ENCODE measurements at places on chromosomes 16 and 17.

DNA sequence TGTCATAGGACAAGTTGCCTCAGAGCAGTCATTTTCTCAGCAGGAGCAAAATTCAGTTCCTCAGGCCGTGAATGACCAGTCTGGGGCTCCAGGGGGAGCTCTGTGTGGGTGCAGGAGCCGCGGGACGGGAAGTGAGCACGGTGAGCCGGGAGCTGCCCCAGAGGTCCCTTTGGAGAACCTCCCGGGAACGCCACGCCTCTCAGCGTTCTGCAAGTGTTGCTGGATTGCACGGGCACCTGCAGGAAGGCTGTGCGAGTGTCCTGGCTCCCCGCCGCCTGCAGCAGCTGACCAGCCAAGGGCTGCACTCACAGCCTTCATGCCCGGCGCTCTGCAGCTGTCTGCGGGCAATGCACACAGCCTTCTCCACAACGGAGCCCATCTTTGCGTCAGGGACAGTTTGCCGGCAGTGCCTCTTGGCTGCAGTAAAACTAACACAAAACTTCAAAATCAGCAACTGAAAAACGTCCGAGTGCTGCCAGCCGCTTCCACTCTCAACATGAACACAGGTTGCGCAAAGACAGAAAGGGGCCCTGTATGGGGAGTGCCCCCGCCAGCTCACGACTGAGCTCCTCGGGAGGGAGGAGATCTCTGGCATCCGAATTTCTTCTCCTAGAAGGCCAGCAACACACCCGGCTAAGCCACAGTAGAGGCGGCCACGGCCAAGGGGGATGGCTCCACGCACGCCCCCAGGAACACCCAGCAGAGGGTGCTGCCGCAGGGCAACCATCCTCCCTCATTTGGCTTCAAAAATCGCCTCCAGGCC is 16.0 kb downstream of the NDUFAF8 start:
- no peak for DNase-seq

GRCh38 chr17:31256936-31257335 is 40.1 kb downstream of the OMG start:
- no peak for DNase-seq

DNA sequence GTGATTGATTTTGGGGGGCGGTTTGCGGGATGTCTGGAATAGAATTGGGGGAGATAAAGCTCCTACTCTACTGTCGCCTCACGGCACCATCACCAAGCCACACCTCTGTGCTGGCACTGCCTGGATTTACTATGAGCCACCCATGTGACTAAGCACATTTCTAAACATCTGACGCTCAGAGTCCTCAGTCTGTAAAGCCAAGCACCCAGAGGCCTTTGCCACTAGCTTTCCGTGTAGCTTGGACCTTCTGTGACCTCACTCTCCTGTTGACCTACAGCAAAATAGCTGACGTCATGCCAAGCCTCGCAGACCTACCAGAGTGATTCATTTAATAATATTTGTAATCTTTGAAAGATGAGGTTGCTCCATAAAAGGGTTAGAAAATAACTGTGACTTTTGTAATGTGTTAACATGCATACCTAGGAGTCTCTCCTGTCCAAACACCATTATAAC is 38.5 kb upstream of the MYOCD start:
- no peak for DNase-seq

DNA sequence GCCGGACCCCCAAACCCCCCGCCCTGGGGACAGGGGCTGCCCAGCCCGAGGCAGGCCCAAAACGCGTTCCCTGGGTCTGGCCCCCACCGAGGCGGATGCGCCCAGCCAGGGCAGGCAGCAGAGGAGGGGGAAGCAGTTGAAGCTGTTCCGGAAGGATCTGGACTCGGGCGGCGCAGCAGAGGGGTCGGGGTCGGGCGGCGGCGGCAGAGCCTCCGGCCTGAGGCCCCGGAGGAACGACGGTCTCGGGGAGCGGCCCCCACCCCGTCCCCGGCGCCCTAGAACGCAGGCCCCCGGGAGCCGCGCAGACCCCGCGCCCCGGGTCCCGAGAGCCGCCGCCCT is 22.9 kb upstream of the ZFPM1 start:
- no peak for DNase-seq

GRCh38 chr16:54031107-54031760 is 255.4 kb downstream of the IRX3 start:
- no peak for DNase-seq

DNA sequence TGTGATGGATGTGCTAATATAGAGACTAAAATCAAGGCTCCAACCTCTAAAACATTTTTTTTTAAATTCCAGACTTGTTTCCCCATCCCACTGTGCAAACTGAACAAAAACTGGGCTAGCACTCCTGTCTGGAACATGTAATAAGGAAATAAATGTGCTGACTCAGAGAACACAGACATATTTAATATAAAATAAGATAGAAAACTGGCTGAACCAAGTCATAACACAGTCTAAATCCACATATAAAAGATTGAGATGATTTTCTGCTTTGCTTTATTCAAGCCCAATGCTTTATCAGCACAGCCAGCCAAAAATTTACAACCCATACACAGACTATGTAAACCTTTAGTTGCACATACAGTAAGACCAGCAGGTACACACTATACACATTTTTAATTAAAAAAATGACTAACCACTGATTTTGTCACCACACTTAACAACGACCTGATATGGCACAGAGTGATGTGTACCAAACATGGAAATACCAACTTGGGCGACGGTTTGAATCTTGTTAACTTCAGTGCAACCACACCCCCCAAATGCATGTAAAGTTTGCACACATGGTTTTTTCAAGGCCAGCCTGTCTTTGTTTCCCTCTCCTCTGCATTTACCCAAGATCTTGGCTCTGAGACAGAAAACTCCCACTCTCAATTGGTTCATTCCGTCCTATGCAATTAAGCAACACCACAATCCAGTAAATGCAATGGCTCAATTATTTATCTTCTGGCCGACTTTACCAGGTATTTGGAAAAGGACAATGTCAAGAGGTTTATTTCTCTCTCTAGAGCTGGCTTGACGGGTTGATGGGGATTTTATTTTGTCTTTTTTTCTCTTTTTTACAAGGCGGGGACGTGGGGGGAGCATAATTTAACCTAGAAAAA is 1.2 kb downstream of the STAT3 start:
- no peak for DNase-seq

GRCh38 chr16:20897253-20897897 is 2.8 kb downstream of the DCUN1D3 start:
- no peak for DNase-seq

DNA sequence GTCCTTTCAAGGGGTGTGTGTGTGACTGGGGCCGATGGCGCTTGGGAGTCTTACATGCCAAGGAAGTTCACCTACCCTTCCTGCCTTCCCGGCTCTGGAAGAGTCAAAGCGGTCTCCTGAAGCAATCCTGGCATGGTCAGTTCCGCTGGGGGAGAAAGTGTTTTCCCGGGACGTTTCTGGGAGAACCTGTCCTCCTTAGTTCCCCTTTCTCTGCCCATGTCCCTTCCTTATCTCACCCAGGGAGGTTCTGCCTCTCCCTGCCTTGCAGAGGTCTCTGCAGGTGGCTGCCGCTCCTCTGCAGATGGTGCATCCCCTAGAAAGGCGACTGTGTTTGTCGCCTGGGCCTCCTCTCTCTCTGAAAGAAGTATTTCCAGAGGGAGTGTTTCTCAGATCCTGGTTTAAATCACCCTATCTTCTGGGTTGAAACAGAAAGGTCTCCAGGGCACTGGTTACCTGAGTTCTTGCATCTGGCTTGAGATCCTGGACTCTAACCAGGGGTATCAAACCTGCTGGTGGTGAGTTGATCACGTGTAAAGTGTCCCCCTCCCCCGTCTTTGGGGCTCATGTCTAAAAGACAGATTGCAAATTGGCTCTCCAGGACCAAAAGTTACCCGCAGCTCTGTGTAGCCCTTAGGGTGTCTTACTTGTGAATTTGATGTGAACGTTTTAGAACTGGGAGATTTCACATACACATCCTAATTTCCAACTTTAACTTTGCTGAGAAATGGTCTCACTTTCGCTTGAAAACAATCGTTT is 1.9 kb downstream of the PRKCB start:
- DNase-seq: no peak

GRCh38 chr16:4388271-4389021 is 16.8 kb downstream of the VASN start:
- DNase-seq: no peak

DNA sequence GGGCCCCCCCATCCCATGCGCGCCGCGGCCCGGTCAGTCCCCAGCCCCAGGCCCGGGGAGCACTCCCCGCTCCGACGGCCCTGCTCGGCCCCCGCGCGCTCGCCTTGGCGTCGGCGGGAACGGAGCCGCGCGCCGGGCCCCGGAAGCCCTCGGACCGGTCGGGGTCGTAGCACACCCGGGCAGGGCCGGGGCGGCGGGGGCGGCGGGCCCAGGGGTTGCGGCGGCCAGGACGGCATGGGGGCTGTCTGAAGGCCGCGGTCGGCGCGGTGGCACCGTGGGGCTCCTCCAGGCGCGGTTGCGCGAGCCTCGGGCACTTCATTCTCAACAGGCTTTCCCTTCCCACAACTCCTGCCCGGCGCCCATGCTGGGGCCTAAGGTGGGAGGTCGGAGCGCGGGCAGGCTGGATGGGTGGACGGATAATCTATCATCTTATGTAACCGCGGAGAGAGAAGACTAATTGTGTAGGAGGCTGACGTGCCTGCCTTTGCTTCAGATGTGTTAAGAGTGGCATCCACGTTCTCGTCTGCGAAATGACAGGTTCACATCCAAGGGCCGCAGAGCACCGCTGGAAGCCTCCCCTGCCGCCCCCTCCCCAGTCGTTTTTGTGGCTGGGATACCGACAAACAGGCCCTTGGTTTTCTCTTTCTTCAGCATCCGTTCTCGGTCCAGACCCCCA is 708 bp downstream of the BAIAP2 start:
- no peak for DNase-seq

DNA sequence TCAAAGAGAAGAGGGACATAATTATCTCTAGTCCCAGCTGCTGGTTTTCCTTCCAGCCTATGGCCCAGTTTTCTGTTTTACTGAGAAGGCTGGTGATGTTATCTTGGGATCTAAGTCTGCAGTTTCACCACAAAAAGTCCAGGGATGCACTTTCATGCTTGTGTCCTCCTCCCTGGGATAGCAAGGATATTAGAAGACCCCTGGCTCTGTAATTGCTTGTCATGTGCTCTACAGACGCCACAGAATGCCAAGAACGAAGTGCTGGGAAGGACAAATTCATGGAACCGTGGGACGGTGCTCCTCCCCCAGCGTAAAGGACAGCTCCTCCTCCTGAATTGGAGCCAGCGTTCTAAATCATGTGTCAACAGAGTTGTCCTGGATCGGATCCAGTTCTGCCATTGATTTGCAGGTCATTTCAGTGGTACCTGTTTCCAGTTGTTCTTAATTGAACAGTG is 8.6 kb downstream of the MAPT start:
- no peak for DNase-seq

- no peak for DNase-seq
Measured at GRCh38 chr17:74252211-74252610, 21.8 kb upstream of the DNAI2 start.

GRCh38 chr16:12296406-12296805 is 319.9 kb downstream of the SNX29 start:
- DNase-seq: no peak

DNA sequence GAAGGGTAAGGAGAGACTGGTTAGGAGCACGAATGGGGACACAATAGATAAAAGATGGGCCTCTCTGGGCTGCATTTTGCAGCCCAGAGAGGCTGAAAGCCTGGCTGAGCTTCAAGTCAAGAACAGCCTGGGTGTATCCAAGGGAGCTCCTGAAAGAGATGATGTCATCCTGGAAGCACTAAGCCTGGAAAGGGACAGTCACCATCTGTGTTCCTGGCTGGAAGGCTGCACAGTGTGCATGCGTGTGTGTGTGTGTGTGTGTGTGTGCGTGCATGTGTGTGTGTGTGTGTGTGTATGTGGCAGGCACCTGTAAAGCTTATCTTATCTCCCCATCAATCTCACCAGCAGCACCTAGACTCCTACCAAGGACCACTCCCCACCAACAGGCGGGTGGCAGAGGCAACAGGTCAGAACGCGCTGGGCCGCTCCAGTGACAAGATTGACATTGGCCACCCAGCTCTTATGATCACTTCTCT is 44.1 kb downstream of the COG7 start:
- no peak for DNase-seq

DNA sequence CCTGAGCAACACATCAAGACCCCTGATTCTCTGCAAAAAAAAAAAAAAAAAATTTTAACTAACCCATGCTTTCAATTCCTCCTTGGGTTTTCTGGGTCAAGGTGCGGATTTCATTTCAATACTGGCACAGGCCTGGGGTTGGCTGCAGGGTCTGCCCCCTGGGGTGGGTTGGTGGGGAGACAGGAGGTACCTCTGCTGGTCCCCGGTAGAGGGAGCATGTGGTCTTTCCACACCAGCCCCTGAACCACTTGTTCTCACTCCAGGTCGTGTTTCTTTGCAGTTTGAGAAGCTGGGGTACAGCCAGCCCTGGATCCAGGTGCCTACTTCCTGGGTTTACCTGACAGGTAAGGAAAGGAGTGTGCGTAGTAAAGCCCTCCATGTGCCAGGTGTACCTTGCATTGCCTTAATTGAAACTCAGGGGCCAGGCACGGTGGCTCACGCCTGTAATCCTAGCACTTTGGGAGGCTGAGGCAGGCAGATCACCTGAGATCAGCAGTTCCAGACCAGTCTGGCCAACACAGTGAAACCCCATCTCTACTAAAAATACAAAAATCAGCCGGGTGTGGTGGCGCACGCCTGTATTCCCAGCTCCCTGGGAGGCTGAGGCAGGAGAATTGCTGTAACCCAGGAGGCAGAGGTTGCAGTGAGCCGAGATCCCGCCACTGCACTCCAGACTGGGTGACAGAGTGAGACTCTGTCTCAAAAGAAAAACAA is 21.8 kb downstream of the SDR42E2 start:
- DNase-seq: no peak

GRCh38 chr16:15564604-15565339 is 78.2 kb downstream of the MARF1 start:
- no peak for DNase-seq

- no peak for DNase-seq
Measured at GRCh38 chr17:73623247-73623646, 21.0 kb downstream of the SDK2 start.

DNA sequence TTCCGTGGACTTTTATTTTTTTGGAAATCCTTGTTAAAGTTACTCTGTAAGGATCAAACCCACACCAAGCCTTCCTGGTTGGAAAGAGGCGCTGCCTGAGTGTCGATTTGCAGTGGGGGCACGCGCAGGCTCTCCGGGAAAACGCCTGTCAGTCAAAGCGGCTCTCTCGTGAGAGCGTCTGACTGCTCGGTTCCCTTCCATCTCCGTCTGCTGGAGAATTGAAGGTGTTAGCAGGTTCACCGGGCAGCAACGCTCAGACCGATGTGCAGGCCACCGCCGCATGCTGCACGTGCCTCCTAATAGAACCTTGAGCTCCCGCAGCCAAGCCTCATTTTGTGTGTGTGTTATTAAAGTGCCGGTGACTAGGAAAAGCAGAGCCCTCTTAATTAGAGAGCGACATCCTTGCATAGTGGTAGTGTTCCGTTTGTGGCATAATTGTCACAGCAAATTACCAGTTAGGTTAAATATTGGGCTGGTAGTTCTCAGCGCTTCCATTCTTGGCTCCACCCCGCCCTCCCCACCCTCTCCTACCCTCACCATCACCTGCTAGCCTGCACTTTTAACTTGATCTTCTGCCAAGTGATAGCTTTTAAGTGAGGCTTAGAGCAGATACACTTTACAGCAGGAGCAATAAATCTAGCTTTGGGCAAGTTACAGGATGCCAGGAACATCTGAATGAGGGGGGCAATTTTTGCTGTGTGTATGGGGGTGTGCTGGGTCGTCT is 75.5 kb downstream of the RPA1 start:
- DNase-seq: no peak

- no peak for DNase-seq
Measured at GRCh38 chr17:37833237-37833859, 88.5 kb upstream of the HNF1B start.

GRCh38 chr16:66425651-66426050 is 1.4 kb upstream of the BEAN1 start:
- no peak for DNase-seq
